ENCODE measurements at places on chromosomes 1 and 21.

GRCh38 chr1:57819893-57820292, 396.0 kb upstream of the DAB1 start:
- no peak for DNase-seq

- no peak for DNase-seq
Observed at GRCh38 chr1:169115891-169116585, 9.5 kb downstream of the ATP1B1 start.

DNA sequence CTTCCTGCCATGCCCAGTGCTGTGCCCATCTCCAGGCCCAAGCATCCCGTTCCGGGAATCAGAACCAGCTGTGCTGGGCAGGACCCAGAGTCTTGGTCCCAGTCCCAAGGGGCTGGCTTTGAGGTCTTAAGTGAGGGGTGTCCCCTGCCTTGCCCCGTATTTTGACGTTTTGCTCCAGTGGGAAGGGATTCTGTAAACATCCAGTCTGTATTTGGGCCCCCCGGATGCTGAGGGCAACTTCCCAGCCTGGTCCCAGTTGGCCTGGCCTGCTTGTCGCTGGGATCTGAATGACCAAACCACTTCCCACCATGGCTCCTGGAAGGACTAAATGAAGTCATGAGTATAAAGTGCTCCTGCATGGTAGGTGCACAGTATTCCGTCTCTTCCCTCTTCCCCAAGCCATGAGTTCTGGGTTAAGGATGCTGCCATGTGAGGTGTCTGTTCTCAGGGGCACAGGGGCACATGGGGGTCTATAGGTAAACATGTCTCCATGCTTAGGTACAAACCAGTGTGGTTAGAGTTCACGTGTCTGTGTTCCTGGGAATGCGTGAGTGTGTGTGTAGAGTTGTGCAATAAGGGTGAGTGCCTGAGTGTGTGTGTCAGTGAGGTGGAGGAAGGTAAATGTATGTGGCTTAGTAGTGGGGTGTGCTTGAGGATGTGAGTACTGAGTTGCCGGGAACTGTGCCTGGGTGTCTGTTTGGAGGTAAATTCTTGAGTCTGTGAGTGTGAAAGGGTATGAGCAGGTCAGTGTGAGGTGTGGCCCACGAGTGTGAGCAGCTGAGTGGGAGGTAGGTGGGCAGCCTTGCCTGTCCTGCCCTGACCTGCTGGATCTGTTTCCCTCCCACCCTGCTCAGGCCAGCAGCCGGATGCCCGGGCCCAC, 1.5 kb downstream of the B4GALT2 start:
- DNase-seq: no peak

DNA sequence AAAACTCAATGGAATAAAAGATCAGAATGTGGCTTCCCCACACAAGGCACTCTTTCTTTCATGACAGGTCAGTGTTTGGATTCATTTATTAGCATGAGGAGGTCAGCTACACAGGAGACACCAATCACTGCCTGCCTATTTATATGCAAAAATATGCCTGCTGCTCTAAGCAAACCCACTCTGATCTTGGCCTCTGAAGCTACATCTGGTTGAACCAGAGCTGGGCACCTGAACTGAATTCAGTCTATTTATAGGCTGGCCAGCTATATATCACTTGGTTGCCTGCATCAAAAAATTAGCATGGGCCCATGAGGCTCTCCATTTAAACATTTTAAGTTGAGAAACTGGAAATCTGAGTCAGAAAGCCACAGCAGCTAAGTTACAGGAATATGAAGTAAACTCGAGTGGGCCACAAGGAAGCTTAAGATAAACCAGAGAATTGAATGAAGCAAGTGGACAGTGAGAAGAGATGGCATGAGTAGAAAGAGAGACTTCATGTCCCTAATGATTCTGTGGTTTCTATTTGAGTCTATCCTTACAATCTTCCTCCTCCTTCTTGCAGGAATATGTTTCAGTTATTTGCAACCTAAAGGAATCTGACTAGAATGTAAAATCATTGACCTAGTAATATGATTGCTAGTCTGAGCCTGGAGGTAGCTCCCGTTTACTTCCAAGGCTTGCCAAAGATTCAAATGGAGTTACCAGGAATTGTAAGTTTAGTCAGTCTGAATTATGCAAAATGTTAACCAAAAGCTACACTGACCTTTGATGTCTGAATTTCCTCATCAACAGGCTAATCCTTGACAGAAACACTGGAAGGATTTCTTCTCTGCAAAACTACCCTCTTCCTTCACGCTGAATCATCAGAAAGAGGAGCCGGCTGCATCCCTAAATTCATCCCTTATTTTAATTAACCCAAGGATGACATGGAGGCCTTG, 17.7 kb downstream of the DDAH1 start:
- no peak for DNase-seq

DNA sequence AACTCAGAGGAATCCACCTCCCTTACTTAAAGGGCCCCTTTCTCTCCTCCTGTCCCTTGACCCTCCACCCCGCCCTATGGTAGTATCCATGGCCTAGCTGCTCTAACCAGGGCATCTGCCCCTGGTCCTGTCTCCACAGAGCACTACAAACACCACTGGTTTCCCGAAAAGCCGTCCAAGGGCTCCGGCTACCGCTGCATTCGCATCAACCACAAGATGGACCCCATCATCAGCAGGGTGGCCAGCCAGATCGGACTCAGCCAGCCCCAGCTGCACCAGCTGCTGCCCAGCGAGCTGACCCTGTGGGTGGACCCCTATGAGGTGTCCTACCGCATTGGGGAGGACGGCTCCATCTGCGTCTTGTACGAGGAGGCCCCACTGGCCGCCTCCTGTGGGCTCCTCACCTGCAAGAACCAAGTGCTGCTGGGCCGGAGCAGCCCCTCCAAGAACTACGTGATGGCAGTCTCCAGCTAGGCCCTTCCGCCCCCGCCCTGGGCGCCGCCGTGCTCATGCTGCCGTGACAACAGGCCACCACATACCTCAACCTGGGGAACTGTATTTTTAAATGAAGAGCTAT, 1.7 kb downstream of the BTG2 start:
- no peak for DNase-seq

GRCh38 chr1:154955039-154955717, 721 bp downstream of the PBXIP1 start:
- DNase-seq: peak; percentile 90

DNA sequence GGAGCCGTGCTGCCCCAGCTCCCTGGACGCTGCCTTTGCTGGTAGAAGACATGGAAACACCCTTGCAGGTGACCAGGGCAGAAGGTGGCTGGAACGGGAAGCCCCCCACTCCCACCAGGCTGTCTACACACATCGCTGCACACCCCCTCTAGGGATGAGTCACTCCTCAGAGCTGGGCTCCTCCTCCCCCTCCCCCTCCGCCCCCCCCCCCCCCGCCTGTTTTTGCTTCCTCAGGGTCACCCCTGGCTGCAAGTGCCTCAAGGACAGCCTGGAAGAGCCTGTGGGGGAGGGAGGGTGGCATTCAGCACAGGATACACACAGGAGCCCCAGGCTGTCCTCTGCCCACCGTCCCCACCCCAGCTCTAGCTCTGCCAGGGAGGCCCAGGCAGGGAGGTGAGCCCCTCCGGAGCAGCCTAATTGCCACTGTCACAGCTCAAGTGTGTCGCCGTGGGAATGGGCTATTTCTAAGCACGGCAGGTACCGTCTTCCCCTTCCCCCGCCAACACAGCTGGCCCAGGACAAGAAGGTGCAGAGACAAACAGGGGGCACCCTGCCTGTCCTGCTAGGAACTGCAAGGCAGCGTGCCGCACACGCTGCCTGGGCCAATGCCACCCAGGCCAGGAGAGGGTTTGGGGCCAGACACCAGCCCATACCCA, 2.5 kb downstream of the FNDC10 start:
- DNase-seq: no peak

GRCh38 chr1:28159243-28159642, 17.2 kb downstream of the PTAFR start:
- DNase-seq: no peak

DNA sequence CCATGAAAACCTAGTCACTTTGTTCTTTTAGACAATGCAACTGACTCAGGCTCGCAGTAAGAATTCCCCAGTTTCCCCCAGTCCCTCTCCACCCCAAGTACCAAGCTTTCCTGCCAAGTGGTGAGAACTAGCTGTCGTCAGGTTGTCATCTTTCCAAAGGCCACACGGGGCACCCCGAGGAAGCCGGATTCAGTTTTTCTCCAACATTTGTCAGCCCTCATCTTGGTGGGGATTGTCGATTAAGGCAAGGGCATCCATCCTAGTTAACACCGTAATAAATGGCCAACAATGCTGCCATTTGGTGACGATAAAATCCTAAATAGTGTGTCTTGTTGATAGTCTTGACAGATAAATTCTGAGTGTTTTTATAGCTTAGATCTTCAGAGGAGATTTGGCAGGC, 55.9 kb upstream of the PROX1 start:
- DNase-seq: no peak

GRCh38 chr1:55318116-55318817, 103.1 kb upstream of the USP24 start:
- DNase-seq: no peak

GRCh38 chr1:8021676-8022266, 4.3 kb downstream of the ERRFI1 start:
- no peak for DNase-seq

DNA sequence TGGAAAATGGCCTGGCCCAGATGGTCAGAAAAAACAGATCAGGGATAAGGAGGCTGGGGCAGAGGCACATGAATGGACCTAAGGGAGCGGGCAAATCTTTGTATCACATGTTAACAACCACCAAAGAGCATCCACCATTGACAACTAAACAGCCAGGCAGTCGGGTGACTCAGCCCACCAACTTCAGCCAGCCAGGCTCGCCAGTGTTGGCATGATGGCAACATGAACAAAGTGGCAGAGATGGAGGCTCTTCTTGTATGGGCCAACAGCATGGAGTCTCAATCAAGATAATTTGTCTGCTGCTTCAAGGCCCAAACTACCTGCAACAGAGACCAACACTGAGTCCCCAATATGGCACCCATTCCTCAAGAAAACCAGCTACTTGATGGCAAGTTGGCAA, 16.5 kb upstream of the KIAA1614 start:
- DNase-seq: no peak

GRCh38 chr1:109089242-109090015, 1.1 kb upstream of the TMEM167B start:
- peak; percentile 98 for DNase-seq

GRCh38 chr21:34817821-34818661, 149.2 kb downstream of the CLIC6 start:
- DNase-seq: peak; percentile 26

DNA sequence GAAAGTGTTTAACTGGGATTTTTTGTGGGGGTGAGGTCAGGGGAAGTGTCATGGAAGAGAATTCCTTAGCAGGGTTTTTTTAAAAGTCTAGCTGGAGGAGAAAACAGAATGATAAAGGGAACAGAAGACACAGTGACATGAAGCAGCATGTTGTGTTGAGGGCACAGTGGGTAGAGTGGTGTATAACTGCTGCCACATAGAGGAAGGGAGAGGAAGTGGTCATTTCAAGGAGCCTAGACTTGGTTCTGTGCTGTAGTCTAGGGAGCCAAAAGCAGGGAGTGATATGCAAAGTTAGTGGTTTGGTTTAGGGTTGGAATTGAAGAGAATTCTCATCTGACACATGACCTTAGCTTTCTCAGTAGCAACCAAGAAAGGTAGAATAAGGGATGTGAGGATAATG, 10.2 kb downstream of the EEIG2 start:
- peak; percentile 6 for DNase-seq

DNA sequence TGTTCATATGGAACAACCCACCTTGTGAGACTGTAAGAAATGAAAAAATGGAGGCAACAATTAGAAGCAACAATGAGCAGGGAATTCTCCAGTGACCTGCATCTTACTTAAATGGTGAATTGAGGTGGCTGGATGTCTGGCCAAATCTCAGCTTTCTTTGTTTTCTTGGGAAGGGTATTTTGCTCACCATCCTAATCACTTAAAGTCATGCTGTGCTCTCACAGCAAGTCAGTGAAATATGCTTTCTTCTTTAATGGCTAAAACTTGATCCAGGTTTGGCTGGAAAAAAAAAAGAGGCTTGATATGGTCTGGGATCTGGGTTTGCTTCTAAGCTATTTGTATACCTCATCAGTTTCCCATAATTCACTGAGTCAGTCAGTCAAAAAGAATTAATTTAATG, 124.8 kb downstream of the ESRRG start:
- no peak for DNase-seq

DNA sequence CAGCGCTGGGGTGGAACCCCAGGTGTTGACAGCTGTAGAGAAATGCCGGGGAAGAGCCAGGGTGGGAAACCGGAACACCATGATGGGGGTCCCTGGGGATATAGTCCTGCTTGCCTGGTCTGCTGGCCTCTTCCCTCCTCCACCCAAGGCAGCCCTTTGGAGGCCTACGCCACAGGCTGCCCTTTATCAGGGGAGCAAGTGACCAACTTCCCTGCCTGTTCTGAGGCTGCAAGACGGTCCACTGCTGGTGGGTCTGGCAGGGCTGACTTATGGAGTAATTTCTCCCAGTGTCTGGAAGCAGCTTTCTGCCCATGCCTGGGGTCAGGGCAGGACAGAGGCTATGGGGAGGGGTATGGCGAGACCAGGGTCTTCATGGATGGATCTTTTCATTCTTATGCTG, 50.8 kb upstream of the EDN2 start:
- DNase-seq: no peak

DNA sequence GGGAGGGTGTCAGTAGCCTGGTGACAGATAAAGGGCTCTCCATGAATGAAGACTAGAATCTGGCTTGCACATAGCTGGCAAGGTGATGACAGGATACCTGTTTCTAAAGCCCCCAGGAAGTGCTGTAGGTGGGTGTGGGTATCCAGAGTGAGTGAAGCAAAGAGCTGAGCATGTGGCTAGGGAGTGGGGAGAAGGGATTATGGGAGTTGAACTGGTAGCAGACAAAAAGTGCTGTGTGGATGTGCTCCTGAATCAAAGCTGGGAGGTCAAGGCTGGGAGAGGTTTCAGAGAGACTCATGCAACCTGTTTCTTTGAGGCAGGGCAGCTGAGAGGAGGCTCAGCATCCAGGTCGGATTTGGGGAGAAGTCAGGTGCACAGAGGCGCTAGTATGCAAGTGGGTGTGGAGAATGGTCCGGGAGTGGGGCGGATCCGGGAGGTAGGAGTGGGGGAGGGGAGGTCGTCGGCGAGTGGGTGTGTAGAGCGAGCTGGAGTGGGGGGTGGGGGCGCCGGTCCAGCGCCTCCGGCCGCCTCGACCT, 600 bp downstream of the ASTN1 start:
- no peak for DNase-seq

DNA sequence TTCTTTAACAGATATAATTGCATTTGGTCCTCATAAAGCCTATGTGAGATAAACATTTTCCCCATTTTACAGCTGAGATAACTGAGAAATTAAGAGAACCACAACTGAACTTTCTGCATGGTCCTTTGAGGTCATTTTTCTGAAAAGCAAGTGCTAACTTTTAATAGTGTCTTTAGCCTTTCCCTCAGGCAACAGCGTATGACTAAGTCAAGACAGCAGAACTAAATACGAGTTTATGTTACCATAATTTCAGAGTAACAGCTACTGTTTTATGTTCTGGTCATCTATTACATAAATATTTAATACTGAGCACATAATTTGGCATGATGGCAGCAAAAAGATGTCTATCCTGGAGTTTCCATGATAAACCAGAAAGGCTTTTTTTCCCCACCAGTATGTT, 95.6 kb downstream of the OLFML2B start:
- DNase-seq: no peak

Data from SJCRH30 (cell line).